ENCODE measurements at places on chromosomes 6 and 20.

GRCh38 chr6:12160326-12160725 lies 129.8 kb upstream of the EDN1 start:
- peak; percentile 59 for DNase-seq

DNA sequence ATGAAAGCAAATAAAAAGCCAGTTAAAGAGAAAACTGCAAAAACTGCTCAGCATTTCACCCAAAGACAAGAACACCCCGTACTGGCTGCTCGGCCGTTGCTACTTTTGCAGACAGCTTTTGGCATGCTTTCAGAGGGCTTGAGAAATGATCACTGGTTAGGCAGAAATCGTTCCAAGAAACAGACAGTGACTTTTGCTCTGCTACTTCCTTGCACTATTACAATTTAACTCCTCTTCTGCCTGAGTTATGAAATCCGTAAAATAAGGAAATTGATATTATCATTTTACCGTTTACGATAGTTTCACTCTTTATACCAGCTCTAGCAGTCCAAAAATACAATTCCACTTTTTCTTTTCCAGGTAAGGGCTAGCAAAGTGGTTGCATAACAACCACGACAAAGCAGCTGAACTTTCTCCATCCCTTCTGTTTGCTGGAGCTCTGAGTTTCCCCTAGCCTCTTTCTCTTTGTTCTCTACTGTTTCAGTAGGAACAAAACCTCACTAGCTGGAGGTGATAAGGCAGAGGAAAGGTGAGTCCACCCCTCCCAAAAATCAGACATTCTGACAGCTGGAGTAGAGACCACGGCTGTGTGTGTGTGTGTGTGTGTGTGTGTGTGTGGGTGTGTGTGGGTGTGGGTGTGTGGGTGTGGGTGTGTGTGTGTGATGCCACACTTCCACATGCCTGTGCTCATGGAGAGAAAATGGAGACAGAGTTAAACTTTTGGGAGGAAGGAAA lies 191.8 kb upstream of the RREB1 start:
- DNase-seq = peak; percentile 53

DNA sequence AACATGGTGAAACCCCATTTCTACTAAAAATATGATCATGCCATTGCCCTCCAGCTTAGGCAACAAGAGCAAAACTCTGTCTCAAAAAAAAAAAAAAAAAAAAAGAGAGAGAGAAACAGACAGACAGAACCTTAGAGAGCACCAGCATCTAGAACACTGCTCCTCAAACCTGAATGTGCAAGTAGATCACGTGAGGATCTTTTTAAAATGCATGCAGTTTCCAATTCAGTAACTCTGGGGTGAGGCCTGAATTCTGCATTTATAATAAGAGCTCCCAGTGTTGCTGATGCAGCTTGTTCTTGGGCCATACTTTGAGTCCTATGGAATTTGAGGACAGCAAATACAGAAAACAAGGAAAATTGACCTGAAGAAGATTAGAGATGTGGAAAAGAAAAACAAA lies 218.3 kb downstream of the ALDH8A1 start:
- DNase-seq = no peak

- DNase-seq = no peak
Observed at GRCh38 chr20:35243986-35244385, 17.5 kb downstream of the MMP24 start.

DNA sequence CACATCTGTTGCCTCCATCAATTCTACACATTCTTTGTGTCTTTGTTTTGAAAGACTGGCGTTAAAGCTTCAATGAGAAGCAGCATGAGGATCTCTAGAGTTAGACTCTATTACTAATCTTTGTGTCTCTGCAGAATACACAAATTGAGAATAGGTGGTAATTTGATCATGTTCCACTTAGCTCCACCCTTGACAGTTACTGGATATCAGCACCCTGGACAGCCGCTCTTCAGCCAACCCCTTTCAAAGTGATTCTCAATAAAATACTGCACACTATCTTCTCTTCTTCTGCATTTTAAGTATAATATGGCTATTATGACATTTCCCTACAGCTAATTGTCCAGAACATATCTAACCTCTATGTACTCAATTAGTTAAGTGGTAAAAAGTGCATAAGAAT lies 54.3 kb upstream of the CNR1 start:
- DNase-seq = no peak

GRCh38 chr6:73710470-73710869 lies 14.5 kb downstream of the CD109 start:
- DNase-seq = no peak

DNA sequence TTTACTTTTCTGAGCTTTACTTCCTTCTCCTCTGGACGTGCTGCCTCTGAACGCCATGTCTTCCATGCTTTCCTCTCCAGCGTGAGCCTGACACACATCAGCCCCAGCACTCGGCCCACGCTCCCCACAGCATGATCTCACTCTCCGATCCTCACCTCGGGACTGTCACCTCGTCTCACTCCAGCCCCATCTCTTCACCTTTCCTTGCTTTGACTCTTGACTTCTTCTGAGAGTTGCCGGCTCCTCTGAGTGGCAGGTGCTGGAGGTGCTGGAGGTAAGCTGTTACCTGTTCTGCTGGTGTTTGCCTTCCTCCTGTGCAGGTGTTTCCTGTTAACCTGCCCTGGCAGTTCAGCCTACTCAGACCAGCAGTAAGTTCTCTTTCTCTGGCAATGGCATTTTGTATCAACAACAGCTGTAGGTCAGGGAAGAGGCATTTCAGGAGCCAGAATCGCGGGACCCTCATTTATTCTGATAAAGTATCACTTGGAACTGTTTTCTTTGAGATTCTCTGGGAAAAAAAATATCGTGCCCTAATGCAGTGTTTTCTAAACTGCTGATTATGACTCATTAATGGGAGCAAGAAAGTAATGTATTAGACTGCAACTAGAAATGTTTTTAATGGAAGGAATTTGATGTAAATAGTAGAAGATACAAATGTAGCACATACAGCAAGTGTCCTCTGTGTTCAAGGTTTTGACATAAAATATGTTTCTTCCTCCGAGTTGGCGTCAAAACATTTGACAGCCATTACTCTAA lies 106.5 kb downstream of the ARID1B start:
- peak; percentile 67 for DNase-seq

GRCh38 chr6:80742481-80742880 lies 636.0 kb downstream of the BCKDHB start:
- DNase-seq = no peak

GRCh38 chr6:39339868-39340550 lies 17.5 kb upstream of the KCNK16 start:
- no peak for DNase-seq

DNA sequence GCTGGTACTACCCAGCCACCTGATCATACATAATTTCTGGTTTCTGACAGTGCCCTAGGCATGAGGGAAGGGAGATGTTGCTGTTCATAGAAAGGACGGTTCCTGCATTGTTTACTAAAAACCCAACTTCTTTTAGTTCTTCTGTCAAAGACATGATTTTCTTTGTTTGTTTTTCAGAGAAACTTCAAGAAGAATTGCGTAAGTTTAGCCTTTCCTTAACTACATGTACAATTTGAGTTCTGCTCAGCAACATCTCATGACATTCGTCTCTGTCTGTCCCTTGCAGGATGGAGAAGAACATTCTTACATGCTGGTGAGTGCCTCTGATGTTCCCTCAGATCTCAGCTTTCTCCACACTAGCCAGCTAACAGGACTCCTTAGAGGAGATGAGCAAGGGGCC lies 8.0 kb downstream of the BTN2A1 start:
- DNase-seq = no peak

DNA sequence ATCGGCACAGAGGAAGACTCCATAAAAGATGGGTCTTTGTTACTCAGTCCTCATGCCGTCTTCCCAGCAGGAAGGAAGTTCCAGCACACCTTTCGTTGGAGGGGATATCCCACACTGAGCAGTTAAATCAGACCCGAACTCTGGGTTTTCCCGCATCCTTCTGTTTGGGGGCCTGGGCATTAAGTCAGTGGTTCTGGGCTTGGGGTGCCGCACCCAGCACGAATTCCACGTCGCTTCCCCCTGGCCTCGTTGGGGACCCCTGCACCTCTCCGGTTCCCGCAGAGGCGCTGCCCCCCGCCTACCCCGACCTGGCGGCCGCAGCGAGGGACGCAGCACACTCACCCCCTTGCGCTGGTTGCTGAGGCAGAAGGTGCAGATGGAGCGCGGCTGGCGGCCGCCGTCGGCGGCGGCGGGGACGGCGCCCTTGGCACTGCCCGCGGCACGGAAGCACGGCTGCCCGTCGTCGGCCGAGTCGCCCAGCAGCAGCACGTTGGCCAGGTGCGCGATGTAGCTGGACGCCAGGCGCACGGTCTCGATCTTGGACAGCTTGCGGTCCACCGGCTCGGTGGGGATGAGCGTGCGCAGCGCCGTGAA lies 641 bp downstream of the TCF15 start:
- DNase-seq = no peak

DNA sequence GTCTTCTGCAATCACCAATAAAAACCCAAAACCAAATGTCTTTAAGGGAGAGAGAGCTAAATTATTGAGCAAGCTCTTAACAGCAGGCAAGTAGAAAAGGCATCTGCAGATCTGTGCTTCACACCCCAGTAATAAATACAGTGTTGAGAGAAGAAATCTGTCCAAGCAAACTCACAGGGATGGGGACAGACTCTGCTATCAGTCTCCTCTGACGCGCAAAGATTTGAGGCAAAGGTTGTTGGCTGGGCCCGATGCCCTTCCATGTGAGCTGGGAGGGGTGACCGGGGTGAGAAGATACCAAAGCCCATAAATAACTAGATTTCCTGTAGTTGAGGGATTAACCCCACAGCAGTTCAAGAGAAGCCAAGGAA lies 315.2 kb upstream of the SOX4 start:
- DNase-seq = no peak

- DNase-seq = no peak
Observed at GRCh38 chr6:127385668-127386430, 42.4 kb upstream of the ECHDC1 start.

- no peak for DNase-seq
Observed at GRCh38 chr6:149064660-149065015, 252.9 kb upstream of the TAB2 start.
